Stimulated activated naive B cell treated with anti-CD40 and anti-IgM and Interleukin-4, amounts not matched to agents 10 μg/mL and 1 μg/mL and 100 μg/mL, for 72 hours (primary cell): ENCODE measurements at places on chromosomes 3 and 15.
A peak's percentile ranks its signal among the peaks of the same experiment; 100 is the strongest.

DNA sequence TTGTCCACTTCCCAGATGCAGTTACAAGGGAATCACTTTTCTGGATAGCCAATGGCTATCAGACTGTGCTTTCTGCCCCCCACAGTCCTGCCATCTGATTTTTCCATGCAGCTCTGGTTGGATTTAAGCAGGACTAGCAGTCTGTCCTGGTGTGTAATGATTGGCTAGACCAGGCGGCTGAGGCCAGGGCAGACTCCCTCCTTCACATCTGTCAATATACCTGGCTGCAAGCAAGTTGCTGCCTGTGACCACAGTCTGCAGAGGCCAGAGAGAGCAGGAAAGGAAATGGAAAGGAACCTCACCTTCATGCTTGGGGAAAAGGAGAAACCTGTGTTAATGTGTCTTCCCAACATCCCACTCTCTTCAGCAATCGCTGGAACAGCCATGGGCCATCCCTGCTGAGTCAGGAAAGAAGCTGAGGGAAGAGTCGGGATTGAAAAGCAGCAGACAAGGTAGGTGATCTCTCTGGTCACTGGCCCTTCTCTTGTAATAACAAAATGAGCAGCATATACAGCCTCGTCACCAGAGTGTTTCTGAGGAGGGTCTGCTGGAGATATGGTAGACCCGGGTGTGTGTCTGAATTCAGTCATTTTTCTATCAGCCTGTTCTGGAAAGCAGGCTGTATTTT lies 126.7 kb upstream of the PHLDB2 start:
- no peak for DNase-seq

GRCh38 chr3:157064402-157064801 lies 95.5 kb downstream of the CCNL1 start:
- peak; percentile 34 for DNase-seq

GRCh38 chr3:53464424-53464823 lies 30.0 kb upstream of the CACNA1D start:
- DNase-seq, result no peak

- DNase-seq, result no peak
These were observed 1.1 kb upstream of the THSD4 start for GRCh38 chr15:71114066-71114680.

- no peak for DNase-seq
These were observed 421.5 kb downstream of the LPP start for GRCh38 chr3:188575501-188575900.

DNA sequence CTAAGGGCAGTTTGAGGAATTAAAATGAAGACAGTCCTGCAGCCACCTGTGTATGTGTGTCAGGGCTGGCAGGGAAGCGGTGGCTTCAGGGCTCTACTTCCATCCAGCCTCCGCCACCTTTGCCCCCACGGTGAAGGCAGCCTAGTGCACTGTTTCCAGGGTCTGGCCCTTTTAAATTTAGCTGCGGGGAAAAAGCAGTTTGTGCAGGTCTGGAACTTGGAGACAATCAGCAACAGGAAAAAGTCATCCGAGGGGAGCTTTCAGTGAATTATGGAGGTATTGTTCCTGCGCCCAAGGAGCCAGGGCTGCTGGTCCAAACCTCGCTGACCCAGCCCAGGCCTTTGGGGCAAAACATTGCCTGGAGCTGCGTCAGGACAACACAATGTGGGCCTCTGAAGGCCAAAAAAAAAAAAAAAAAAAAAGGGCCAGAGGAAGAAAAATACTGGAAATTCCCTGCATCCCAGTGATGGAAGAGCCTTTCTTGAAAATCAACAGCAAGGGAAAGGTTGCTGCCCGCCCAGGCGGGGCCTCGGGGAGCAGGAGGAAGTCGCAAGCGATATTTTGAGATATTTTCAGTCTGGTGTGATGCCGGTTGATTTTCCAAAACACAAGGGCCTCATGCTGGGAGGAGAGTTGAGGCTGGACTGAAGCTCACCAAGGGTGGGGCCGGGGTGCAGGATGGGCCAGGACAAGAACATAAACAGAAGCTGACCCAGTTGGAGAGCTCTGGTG lies 25.5 kb upstream of the FGD5 start:
- no peak for DNase-seq

DNA sequence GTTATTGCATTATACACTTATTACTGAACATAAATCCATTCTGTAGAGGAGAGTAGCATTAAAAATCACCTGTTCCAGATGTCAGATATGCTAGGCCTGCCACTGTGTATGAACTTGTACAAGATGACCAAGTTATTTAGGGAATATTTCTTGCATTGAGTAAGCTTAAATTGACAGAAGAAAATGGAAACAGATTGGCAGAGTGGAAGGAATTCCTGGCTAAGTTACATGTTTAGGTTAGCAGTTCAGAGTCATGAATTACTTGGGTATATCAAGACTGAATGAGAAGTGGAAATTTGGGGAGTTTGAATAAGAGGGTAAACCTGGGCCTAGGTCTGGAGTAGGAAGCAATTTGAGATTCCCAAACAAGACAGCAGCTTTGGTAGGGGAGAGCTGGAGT lies 44.6 kb downstream of the ARHGAP31 start:
- no peak for DNase-seq

GRCh38 chr15:74727727-74728126 lies 2.4 kb upstream of the CYP1A1 start:
- no peak for DNase-seq
